ENCODE measurements at places on chromosomes 3 and 15.

DNA sequence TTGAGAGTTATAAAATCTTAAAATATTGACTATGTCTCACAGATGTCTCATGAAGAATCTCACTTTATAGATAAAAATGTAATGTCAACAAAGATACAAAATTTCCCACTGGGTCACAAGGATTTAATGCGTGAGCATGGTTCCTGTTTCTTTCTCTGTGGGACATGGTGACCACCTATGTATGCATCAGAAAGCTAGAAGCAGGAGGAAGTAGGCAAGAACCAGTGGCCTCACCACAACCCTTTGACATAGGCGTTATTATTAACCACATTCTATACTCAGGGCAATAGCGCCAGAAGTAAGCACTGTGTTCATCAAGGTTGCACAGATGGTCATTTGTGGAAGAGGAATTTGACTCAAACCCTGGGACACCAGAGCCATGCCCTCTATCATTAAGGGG is 11.7 kb upstream of the ADAMTS17 start:
- peak; percentile 71 for DNase-seq

- DNase-seq = no peak
These were observed 31.1 kb upstream of the CCDC174 start for GRCh38 chr3:14620512-14620911.

GRCh38 chr3:158790901-158791589 is 10.8 kb upstream of the MFSD1 start:
- peak; percentile 87 for DNase-seq

GRCh38 chr3:118817748-118818165 is 216.9 kb downstream of the IGSF11 start:
- DNase-seq = peak; percentile 68

DNA sequence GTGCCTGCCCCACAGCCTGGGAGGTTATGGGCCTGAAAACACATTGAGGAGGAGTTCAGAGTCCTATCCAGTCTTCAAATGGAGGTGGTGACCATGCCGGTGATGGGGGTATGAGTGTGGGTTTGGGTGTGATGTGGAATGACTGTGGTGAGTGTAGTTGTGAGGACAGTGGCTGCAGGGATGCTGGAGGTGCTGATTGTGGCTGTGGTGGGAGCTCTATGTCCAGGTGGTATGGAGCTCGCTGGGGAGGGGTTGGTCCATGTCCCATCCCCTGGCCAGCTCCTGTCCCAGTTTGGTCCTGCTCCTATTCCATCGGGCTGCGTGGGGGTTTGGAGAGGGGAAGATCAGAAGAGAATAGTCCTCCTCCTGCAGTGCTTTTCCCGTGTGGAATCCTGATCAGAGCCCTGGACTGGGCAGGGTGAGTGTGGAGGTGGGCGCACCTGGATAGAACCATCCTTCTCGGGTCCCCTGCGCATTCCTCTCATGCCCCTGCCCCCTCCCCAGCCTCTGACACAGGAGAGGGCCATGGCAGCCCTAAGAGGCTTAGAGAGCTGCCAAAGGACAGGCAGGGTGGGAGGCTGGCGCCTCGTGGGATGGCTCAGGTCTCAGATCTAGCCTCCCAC is 23.0 kb upstream of the GOLGA6C start:
- DNase-seq = no peak

GRCh38 chr3:10023587-10024310 is 2.5 kb upstream of the FANCD2 start:
- peak; percentile 82 for DNase-seq

- peak; percentile 89 for DNase-seq
These were observed 19.4 kb upstream of the PRR20G start for GRCh38 chr3:127307112-127307835.

GRCh38 chr3:186095561-186096081 is 13.3 kb downstream of the ETV5 start:
- DNase-seq = peak; percentile 80

GRCh38 chr3:123508178-123508577 is 59.3 kb upstream of the ADCY5 start:
- DNase-seq = peak; percentile 16

- DNase-seq = no peak
These were observed 137.9 kb upstream of the HES1 start for GRCh38 chr3:193998123-193998448.

Measured in suppressor macrophage treated with lipopolysaccharide for 1 hour (primary cell).